ENCODE measurements at places on chromosomes 3 and 15.

- DNase-seq: no peak
These were observed 25.7 kb downstream of the PBRM1 start for GRCh38 chr3:52660046-52660445.

DNA sequence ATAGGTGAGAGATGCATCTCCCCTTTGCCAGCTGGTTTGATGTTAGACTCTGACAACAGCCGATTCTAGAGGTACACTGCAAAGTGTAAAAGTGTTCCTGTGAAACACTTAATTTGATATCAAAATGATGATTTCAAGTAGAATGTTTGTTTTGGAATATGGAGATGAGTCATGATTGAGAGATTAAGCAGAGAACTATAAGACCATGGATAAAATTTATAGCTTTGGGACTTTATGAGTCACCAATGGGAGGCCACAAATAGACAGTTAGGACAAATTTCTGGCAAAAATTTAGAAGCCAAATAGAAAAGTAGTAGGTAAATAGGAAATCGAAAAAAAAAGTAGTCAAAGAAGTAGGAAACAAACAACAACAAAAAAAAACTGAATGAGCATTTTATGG is 672.5 kb downstream of the NSUN3 start:
- DNase-seq: no peak

- DNase-seq: no peak
These were observed 27.1 kb downstream of the IL20RB start for GRCh38 chr3:136984837-136985236.

GRCh38 chr15:37208146-37209040 is 108.0 kb upstream of the MEIS2 start:
- DNase-seq: no peak

DNA sequence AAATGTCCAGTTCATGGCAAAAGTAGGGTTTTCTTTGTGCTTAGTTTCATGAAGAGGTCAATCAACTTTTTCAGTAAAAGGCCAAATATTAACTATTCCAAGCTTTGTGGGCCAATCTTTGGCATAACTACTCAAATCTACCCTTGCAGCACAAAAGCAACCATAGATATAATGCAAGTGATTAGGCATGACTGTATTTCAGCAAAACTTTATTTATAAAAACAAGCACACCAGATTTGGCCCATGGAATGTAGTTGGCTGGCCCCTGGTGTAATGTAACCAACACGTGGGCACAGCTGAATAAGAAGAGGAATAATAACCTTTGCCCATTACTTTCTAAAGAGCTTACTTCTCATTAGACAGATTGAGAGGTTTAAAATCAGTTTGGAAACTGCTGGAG is 50.6 kb downstream of the CASR start:
- no peak for DNase-seq

GRCh38 chr3:106811376-106811775 is 565.9 kb upstream of the CCDC54 start:
- DNase-seq: no peak

DNA sequence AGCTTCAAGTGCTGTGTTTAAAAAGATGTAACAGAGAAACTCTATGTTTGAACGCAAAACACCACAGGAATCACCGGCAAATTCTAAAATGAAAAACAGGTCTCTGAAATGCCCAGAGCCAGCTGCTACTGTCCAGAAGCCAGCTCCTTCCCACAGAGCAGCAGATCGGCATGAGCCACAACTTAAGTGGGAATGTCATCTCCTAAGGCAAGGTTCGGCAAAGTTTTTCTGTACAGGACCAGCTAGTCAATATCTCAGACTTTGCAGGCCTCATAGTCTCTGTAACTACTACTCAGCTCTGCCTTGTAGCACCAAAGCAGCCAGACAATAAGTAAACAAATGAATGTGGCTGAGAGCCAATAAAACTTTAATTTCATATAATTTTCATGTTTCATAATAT is 4.9 kb downstream of the PLOD2 start:
- DNase-seq: no peak

- no peak for DNase-seq
These were observed 271.5 kb downstream of the TLE3 start for GRCh38 chr15:69825941-69826818.
